ENCODE measurements at places on chromosomes 13 and 19.

DNA sequence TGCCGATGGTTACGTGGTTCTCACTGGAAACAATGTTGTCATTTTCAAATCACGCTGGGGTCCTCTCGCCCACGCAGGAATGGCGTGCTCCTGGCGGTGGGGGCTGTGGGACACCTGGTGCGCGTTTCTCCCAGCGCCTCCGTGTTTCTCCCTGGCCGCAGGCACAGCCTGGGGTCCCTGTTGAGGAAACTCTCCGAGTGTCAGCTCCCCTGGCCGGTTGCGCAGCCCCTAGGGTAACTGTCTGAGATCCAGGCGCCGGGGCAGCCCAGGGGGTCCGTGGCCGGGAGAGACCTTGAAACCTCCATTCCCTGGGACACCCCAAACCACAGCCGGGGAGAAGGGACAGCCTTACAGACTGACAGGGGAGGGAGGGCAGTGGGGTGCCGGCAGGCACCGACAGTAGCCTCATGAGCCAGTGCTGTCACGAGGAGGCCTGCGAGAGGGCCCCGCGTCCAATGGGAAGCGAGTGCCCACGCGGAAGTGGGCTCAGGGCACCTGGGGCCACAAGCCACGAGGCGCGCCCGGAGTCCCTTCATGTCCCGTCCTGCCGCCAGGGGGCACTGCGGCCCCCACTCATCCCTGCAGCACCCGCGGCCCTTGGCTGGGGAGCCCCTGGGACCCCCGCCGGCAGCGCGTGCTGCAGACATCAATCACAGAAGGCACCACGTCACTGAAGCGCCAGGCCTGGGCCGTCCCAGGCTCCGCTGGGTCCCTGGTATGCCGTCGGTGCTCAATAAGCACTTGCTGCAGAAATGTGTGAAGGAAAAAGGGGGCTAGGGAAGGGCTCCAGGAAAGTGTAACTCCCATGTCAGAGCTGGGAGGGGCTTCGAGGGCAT lies 9.5 kb downstream of the ADAMTSL5 start:
- peak; percentile 32 for DNase-seq

DNA sequence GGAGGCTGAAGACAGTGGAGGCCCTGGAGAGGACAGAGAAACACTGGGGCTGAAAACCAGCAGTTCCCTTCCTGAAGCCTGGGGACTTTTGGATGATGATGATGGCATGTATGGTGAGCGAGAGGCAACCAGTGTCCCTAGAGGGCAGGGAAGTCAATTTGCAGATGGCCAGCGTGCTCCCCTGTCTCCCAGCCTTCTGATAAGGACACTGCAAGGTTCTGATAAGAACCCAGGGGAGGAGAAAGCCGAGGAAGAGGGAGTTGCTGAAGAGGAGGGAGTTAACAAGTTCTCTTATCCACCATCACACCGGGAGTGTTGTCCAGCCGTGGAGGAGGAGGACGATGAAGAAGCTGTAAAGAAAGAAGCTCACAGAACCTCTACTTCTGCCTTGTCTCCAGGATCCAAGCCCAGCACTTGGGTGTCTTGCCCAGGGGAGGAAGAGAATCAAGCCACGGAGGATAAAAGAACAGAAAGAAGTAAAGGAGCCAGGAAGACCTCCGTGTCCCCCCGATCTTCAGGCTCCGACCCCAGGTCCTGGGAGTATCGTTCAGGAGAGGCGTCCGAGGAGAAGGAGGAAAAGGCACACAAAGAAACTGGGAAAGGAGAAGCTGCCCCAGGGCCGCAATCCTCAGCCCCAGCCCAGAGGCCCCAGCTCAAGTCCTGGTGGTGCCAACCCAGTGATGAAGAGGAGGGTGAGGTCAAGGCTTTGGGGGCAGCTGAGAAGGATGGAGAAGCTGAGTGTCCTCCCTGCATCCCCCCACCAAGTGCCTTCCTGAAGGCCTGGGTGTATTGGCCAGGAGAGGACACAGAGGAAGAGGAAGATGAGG lies 1.5 kb downstream of the PPP1R15A start:
- no peak for DNase-seq

DNA sequence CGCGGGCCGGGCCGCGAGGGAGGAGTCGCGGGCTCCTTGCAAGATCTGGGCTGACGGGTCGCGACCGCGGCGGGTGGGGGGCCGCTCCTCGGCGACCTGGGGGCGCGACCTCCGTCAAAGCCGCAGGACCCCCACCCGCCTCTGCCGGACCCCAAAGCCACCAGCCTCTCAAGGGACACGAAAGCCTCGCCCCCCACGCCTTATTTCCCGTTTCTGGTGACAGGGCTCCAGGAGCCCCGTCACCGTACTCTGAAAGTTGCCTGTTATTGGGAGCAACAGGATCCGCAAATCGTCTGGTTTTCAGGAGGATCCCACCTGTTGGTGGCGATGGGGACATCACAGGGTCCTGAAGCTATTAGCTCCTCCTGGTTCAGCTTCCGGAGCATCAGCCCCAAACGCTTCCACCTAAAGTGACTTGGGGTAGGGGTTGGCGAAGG lies 530 bp downstream of the MAU2 start:
- no peak for DNase-seq

DNA sequence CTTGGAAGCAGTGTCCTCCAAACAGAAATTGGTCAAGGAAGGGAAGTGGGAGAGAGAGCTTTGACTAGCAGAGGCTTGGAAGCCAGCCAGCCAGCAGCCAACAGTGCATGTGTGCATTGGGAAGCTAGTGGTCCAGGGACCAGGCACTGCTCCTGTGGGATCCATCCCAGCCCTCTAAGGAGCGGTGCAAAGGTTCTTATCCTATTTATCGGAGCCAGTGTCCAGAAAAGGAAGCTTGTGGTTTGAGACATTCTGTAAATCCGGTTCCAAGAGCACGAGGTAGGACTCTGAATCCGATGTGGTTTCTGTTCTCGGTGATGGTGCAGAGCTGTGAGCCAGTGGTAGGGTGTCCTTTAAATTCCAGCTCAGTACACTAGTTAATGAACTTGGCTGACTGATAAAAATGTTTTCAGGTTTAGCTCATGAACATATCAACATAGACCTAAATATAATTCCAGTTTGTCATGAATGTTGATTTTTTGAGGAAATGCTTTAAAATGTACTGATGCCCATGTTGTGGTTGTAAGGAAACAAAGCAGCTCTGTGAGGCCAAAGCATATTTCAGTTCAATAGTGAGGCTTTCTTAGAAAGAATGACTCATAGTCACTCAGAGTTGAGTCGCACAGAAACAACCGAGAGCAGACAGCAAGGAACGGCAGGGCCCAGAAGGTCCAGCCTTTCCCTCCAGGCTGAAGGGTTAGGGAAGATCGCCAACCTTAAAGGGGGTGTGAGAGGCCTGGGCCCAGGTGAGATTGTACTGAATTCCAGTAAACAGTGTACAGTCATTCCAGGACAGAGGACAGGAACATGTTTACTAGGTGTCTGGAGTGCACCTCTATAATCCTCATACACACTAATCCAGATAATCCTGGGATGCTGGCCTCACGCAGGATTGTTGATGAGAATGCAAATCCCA lies 21.5 kb upstream of the GARRE1 start:
- DNase-seq: peak; percentile 59

GRCh38 chr13:109784590-109785140 lies 1.7 kb downstream of the IRS2 start:
- peak; percentile 76 for DNase-seq

GRCh38 chr19:38400361-38400760 lies 2.5 kb upstream of the FAM98C start:
- no peak for DNase-seq

DNA sequence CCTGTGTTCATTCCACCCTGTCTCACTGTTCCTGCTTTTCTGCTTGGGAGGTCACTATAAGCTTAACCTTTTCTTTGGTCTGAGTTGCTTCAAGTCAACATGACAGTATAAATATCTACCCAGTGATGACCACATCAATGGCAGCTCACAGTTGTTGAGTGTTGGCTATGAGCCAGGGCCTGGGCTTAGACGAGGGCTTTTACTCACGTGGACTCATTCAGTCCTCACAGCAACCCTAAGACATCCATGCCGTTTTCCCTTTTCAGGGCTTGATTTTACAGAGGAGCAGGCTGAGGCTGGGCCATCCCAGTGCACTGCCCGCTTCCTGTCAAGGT lies 10.2 kb upstream of the CCDC97 start:
- peak; percentile 34 for DNase-seq

- DNase-seq: peak; percentile 67
These were observed 87.6 kb upstream of the SLC15A1 start for GRCh38 chr13:98839856-98840769.

DNA sequence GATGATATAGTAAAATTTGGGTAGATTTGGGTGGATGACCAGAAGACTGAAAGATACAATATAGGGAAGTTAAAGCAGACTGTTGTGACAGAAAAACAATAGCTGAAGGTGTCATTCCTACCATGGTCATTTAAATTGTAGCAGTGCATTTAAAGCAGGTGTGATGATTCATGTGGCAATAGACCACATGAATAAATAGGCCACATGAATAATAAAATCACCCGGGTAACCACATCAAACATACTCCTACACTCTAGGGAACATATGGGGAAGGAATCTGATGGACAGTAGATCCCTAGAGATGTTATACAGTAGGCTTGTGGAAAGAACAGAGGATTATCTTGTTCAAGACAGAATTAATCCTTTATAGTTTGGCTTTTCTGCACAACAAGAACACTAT lies 392.6 kb downstream of the SLITRK5 start:
- no peak for DNase-seq

DNA sequence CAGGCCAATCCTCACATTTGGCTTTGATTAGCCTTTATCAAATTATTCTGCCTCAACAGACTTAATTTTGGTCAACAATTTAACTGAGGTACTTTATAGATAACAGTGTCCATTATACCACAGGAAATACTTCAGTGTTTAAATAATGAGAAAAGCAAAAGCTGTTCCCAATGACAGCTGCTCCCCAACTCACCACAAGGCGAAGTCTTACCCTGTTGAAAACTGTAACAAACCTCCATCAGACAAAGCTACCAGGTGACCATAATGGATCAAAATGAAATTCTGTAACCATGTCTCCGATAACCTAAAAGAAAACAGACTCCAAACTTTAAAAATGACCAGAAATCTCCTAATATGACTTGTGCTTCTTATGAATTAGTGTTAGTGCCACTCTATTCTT lies 50.3 kb downstream of the ZNF44 start:
- no peak for DNase-seq

DNA sequence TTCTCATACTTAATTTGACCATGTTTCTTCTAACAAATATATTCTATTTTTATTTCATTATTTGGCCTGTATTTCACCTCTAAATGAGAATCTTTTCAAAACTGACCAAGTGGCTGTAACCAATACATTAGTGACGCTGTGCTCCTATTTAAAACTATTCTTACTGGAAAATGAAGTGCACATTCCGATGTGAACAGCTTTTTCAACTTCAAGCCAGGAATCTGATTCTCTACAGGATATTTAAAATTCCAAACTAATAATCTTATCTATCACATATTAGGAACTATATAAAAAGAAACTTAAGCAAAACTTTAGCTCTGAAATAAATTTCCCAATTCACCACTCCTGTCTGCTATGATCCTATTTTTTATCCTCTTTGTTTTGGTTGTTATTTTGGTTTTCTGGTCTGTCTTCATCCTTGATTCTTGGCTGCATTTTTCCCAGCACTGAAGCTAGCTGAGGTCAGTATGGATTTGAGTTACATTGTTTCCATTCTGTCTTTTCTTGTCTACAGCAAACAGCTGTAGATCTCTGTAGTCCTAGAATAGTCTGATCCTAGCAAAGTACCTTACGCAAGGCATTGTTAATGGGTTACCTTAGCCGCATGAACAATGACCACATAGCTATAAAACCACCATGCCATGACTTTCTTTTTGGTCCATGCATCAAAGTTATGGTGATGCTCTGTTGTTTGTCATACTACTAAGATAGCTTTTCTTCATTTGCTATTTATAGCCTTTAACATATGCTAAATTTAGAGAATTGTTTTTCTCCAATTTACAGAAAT lies 748.6 kb upstream of the SPRY2 start:
- DNase-seq: no peak

Data from midbrain (tissue), 1 donor.